ENCODE measurements at places on chromosomes 1 and 21.
A peak's percentile ranks its signal among the peaks of the same experiment; 100 is the strongest.

- DNase-seq = no peak
Measured at GRCh38 chr21:37455504-37455911, 88.9 kb downstream of the DYRK1A start.

GRCh38 chr1:160491017-160491416 is 32.0 kb downstream of the SLAMF6 start:
- no peak for DNase-seq

DNA sequence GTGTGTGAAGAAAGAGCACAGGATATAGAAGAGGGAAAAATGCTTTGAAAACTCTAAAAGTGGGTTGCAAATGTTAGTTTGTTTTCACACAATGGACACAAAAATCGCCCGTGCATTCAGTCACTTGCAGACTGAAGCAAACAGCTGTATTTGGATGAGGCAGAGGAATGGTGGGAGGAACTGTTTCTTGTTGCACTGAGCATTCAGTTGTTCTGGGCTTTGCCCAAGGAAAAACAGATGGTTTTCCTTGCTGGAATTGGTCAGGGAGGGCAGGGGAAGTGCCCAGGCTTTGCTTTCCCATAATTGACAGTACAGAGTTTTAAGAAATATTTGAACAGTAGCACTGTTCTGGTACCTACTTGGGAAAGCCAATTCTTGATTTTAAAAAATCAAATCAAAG is 19.5 kb upstream of the WARS2 start:
- no peak for DNase-seq

- peak; percentile 72 for DNase-seq
Measured at GRCh38 chr21:45256912-45257672, 30.6 kb downstream of the POFUT2 start.

- DNase-seq = peak; percentile 90
Measured at GRCh38 chr21:25640202-25640942, 1.3 kb downstream of the JAM2 start.

GRCh38 chr1:6006882-6007281 is 14.7 kb upstream of the NPHP4 start:
- DNase-seq = no peak

DNA sequence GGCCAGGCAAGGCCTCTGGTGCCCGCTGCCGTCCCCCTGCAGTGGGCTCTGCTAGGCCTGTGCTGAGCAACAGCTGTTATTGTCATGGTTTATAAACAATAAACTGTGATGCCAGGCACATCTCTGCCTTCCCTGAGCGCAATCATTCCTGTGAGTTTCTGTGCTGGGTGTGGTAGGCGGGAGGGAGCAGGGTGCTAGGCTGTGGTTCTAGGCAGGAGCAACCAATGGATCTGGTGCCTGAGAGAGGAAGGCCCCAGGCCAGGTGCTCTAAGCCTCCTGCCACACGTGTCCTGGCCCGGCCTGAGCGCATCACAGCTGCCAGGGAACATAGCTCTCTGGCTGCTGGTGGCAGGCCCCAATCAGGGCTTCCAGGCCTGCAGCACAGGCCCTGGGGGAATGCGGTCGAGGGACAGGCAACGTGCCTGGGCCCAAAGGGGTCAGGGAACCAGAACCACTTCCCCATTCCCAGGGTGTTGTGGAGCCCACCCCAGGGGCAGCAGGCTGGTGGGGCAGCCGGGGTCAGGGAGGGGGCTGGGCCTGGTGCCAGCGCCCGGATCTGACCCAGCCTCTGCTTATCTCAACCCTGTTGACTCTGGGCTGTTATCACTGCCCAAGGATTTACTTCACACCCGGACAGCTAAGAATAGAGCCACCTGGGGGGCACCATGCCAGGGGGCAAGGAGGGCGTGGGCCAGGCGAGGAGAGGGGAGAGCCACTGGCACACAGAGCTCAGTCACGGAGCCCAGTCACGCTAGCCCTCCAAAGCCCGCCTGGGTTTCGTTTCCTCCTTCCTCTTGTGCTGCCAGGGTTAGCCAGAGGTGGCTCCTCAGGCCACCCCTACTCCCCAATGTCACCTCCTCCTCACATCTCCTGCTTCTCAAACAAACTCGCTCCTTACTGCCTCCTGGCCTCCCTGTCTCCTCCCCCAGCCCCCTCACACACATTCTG is 11.5 kb downstream of the TRIM46 start:
- DNase-seq = no peak

GRCh38 chr1:155093911-155094621 is 15.4 kb downstream of the EFNA3 start:
- DNase-seq = peak; percentile 65

DNA sequence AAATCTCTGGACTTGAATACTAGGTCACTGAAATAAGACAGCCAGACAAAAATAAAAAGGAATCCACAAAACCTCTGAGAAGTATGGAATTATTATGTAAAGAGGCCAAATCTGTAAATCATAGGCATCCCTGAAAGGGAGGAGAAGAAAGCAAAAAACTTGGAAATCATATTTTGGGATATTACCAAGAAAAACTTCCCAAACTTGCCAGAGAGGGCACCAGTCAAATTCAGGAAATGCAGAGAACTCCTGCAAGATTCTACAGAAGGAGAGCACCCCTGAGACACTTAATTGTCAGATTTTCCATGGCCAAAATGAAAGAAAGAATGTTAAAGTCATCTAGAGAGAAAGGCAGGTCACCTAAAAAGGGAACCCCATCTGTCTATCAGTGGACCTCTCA is 862.3 kb upstream of the PRMT6 start:
- no peak for DNase-seq

DNA sequence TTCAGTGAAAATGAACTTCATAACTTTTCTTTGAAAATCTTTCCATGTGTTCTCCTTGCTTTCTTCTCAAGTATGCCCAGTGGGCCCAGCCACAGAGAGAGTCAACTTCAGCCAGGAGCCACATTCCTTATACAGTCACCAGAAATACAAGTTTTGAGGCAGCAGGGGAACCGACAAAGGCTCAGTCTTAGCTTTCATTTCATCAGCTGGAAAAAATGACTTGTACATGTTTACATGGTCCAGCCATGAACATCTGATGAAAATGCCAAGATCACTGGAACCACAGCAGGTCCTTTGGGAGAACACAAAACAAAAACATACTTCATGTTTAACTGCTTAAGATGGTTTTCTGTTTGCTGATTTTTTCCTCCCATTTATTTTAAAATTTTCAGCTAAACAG is 72.5 kb downstream of the SYDE2 start:
- DNase-seq = no peak

DNA sequence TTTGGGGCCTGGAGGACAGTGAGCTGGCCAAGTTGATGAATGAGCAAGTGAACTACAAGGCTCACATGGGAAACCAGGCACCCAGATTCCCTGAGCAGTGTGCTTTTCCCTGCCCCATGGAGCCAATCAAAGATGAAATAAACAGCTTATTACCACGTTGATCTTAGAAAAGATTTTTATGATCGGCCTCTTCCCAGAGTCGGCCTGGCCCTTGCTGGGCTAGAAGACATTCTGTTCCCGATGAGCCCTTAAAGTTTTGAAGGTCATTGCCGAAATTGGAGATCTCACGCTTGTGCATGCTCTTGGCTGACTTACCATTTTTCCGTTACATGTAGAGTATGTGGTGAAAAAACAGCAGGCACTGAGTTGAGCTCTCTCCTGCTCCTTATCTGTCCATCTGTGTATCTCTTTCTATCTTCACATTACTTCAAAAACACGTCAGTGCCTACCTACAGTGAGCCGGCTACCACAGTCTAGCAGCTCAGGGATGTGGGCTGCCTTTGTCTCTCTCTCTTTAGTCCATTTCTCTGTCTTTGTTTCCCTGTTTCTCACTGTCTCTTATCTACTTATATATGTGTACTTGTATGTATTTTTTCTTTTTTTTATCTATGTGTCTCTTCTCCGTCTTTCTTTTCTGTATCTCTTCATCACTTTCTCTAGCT is 248.8 kb upstream of the USP24 start:
- no peak for DNase-seq

GRCh38 chr1:87329051-87329525 is 408 bp downstream of the LMO4 start:
- peak; percentile 87 for DNase-seq

GRCh38 chr1:155160128-155160527 is 13.0 kb downstream of the KRTCAP2 start:
- DNase-seq = no peak

DNA sequence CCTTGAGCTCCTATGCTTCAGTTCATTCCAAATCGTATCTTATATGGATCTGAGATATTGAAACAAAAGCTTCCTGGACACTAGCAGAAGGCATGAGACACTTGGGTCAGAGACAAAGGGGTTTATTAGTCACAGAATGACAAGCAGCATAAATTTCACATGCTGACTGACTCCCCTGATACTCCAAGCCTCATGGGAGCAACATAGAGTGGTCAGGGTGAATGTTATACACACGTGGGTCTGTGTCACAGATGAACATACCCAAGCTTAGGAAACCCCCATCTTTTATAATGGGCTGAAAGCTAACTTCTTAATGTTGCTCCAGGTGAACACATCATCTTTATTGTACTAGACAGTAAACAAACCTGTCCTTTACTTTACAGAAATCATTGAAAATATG is 599.9 kb upstream of the RGS18 start:
- no peak for DNase-seq

Data from eye (tissue), 1 donor.